ENCODE measurements at places on chromosomes 16 and 17.
A peak's percentile ranks its signal among the peaks of the same experiment; 100 is the strongest.

GRCh38 chr16:255183-255582, 20.6 kb downstream of the RGS11 start:
- no peak for DNase-seq

- no peak for DNase-seq
Observed at GRCh38 chr17:75595920-75596313, 8.3 kb downstream of the MYO15B start.

DNA sequence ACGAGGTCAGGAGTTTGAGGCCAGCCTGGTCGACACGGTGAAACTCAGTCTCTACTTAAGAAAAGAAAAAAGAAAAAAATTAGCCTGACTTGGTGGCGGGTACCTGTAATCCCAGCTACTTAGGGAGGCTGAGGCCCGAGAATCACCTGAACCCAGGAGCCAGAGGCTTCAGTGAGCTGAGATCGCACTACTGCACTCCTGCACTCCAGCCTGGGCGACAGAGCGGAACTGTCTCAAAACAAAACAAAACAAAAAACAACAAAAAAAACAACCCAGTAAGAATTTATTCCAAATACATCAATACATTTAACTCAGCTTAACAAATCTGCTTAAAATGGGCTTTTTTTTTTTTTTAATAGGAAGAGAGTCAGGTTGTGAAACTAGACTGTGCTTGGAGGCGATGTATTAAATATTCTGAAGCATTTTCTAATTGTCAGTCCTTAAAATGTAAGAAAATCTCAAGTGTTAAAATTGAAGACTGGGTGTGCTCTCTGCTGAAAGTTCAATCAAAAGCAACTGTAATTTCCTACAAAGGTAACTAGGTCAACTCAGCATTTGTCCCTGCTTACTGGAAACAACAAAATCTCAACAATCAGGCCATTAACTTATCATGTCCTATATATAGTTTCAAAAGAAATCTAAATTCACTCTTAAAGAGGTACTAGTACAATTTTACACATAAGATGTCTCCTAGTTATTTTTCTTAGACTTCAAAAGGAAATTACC, 23.2 kb downstream of the KANSL1 start:
- no peak for DNase-seq

DNA sequence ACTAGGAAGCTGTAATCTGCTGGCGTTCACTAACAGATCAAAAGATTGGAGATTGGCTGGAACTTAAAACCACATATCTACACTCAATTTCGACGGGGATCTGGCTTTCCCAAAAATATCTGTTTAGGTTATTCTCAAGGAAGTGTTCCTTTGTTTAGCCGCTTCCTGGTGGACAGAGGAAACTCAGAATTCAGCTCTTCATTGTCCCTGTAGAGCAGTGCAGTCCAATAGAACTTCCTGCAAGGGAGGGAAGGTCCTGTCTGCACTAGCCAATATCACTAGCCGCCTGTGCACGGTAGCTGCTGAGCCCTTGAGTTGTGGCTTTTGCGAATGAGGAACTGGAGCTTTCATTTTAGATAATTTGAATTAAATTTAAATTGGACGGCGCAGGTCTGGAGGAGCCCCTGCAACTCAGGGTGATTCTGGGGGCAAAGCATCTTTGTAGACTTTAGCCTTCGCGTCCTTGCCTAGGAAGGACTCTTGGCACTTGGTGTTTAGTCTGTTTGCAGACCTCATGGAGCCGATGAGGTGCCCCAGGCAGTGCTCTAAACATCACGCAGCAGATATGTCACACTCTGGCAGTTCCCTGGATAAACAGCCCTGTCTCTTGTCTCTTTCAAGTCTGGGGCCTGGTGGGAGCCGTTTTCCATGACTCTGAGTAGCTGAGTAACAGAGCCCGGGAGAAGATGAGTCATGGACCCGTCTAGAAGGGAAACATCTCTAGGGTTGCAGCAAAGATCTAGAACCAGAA, 122.2 kb downstream of the CCDC182 start:
- no peak for DNase-seq

GRCh38 chr17:4537451-4538235, 17.5 kb downstream of the MYBBP1A start:
- DNase-seq, result no peak

GRCh38 chr17:28030386-28030785, 12.1 kb upstream of the NLK start:
- no peak for DNase-seq

DNA sequence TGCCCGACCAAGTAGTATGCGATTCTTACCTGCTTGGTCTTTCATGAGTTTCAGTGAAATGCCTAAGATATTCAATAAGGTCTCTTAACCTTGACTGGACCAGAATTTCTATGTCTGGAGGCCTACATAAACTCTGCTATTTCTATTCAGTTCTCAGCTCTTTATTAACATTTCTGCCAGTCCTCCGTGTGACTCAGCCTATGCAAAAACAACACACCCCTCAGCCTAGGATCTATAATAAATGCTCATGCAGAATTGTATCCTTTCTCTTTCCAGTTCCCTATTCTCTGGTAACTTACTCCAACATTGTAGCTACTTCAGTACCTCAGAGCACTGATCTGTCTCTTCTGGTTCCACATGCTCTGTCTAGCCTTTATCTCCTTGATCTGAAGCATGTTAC, 1507.4 kb downstream of the CDH11 start:
- DNase-seq, result no peak

DNA sequence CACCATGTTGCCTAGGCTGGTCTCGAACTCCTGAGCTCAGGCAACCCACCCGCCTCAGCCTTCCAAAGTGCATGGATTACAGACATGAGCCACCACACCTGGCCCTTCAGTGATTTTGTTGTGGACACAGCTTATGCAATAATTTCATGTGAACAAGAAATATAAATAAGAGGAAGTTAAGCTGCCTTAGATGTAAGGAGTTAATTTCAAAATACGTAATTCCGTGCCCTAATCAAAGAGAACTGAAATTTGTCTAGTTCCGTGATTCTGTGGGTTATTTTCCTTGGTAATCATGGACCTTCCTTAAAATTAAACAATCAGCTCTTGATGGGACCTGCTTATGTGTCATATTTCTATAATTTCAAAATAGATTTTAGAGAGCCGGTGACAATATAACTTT, 11.9 kb downstream of the TVP23A start:
- DNase-seq, result peak; percentile 16

- DNase-seq, result no peak
Observed at GRCh38 chr17:1648173-1648962, 1.3 kb downstream of the RILP start.

DNA sequence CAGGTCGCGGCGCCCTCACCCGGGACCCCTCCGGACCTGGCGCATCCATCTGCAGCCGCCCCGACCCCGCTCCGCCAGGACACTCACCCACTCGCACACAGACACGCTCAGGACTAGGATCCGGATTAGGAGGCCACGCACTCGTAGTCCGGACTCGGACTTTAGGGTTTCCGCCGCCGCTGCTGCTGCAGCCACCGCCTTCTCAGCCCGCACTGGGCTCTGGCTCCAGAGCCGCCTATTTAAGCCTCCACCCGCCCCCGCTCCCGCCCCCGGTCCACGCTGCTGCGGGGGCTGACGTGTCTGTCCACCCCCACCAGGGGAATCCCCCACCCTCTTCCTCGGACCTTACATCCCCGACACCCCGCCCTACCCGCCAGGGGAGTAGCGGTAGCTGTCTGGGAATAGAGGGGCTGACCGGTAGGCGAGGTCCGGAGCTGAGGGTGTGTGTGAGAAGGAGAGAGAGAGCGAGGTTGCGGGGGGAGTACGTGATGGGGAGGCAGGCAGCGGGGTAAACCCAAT, at the start of gene RRAD:
TSS of gene RRAD (minus strand) at position 214 of the 519 bp plus-strand sequence. CDS start 356 bp downstream, outside the sequence.
- peak; percentile 31 for DNase-seq

- no peak for DNase-seq
Observed at GRCh38 chr16:29899516-29900101, at the start of gene SEZ6L2. Gene SEZ6L2, minus strand, starts transcription at chr16:29899550. Its CDS starts 531 bp downstream, at chr16:29899019.

DNA sequence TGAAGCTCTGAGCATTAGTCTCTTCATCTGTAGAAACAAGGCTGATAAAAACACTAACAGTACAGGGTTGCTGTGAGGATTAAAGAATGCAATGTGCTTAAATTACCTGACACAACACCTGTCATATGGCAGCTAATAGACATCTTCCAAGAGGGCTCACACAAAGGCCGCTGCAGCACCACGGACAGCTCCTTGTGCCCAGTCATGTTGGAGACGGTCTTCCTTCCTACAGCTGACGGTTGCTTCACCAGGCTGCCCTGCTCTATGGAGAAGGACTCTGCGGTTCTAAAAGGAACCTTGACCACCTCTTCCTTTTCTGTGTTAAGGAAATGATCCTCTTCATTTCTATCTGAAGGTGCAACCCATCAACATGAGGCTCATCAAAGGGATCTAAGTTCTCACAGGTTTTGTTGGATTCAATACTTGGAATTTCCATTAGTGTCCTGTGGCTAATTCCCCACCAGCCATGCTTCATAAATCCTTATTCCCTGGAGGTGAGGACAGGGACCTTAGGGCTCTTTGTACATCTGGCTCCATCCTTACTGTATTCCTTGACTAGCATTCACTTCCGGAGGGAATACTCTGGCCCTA, 138.9 kb upstream of the CES5A start:
- peak; percentile 2 for DNase-seq

GRCh38 chr17:36614933-36615332, 13.6 kb downstream of the MRM1 start:
- DNase-seq, result no peak

DNA sequence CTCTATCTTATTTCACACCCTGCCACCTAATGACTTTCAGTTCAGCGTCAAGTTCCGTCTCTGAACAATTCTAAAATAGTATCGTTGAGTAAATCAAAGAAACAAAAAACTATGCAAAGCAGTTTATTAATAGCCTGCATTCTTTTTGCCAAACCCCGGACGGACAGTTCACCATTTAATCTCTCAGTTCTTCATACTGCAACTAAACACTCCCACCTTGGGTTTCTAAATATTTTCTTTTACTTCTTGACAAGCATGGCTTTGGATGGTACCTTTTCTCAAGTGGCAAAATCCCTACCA, 1.2 kb downstream of the MYH11 start:
- DNase-seq, result no peak

DNA sequence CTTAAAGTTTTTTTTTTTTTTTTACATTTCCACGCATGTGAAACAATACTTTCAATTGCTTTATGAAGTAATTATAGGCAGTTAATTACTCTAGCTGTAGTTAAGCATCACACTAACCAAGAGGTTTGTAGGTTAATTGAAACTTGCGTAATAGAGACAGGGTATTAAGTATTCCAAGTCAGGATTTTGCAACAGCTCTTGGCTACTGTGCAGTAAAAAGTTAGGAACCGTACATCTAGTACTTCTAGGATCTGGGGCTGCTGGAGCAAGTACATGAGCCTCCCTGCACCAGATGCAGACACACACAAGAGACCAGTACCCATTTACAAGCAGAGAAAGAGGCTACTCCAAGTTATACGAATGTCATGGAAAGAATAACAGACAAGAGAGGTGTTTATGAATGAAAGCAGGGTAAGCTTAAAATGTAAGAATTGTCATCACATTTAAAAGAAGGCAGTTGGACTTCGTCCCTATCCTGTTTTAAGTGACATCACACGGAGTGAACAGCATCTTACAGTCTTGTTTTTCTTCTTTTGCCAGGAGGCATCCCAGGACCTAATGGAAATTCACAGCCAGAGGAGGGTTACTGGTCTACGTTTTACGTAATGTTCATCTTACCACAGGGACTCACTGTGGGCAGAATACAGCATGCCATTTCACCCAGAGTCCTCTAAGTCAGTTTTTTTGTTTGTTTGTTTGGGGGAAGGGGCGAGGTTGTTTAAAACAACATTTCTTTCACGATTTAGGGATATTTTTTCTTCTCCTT, 379.6 kb upstream of the PSMD7 start:
- no peak for DNase-seq
